ENCODE measurements at places on chromosomes 6 and 20.

DNA sequence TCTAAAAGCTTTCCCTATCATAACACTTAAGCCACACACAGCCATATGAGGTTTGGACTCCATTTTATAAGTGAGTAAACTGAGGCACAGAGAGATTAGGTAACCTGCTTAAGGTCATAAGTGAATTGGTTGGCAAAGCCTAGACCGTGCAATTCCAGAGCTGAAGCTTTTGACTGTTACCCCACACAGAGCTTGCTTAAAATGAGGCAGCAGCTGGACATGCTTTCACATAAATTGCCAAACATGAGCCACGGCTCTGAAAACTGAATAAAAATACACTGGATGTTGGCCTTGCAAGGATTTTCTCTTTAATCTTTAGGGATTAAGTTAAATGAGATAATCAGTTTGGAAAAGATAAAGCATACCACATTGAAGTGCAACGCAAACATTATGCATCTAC lies 2.5 kb downstream of the RIPOR2 start:
- no peak for DNase-seq

DNA sequence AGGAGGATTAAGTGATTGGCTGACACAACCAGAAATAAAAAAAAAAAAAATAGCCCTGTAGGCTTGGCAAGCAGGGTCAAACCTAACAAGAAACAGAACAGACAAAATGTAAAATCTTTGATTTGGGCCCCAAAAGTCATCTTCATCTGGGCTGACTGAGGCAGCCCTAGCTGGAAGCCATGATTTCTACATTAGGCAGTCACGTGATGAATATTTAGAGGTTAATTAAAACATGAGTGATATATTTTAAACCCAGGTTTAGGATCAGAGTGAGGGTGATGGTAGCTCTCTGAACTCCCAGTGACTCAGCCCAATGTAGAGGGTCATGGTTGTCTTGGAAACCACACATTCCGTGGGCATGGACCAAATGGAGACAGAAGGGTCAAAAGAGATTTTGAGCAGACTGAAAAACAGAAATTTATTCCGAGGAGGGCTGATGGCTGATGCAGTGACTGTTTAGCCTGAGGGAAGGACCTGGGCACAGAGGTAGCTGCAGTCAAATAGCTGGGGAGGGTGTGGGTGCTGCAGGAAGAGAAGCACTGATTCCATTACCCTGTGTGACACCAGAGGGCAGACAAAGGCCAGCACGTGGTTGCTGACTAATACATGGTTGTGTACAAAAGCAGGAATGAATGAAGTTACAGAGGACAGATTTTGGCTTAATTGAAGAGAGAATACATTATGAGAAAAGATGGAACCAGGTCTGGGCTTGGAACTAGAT lies 573.1 kb upstream of the CHD6 start:
- no peak for DNase-seq

DNA sequence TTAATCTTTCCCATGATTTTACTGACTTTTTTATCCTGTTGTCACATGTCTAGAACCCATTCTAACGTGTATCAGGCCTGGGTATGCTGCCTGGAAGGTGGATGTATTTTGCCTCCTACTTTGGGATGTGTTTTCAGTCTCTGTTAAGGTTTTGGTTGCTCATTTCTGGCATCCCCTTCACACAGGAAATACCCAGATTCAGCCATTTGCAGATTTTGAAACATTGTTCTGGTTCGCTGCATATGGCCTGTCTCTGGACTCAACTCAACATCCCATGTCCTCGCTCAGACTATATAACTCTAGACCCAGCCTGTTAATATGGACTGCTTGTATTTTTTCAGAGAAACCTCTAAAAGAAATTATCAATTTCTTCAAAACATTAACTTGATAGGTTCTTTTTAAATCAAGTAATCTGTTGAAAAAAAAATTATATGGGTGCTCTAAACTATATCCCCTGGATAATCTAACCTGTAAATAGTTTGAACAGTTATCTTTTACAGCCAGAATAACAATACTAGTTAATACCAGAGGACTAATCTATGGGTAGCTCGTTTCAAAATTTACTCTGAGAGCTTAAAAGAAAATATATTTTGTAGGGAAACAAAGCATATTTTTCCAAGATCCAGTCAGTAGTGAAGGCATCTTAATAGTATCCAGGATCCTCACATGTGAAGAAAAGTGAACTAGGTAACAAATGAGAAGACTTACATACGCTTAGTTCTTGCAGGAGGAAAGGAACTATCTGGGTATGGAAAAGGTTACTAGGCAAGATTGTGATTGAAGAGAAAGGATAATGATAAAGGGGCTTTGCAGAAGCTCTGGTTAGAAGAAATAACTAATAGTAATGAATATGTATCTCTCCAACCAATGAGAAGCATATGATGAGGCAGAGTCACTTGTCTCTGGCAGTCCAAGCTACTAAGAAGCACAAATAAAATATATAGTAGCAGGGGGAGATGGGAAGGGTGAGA lies 23.4 kb upstream of the HLA-DQB1 start:
- DNase-seq: peak; percentile 3

- no peak for DNase-seq
Measured at GRCh38 chr6:18792866-18793265, 405.7 kb downstream of the RNF144B start.

DNA sequence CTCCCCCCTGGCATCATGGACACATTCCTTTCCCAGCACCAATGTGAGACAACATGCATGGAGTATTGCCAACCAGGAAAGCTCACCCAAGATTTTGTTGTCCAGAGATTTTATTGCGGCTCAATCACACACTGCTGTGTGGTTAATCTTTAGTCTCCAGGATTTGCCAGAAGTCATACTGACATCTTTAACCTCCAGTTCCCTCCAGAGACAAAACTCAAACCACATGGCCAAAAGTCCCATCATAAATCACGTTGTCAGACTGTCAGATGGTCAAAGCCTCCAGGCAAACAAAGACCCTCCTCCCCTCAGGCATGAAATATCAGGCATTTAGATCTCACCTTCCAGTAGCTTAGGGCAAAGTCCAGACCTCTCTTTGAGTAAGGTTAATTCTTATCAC lies 97.3 kb upstream of the OPRM1 start:
- no peak for DNase-seq

GRCh38 chr6:15440040-15440439 lies 194.2 kb downstream of the JARID2 start:
- no peak for DNase-seq

DNA sequence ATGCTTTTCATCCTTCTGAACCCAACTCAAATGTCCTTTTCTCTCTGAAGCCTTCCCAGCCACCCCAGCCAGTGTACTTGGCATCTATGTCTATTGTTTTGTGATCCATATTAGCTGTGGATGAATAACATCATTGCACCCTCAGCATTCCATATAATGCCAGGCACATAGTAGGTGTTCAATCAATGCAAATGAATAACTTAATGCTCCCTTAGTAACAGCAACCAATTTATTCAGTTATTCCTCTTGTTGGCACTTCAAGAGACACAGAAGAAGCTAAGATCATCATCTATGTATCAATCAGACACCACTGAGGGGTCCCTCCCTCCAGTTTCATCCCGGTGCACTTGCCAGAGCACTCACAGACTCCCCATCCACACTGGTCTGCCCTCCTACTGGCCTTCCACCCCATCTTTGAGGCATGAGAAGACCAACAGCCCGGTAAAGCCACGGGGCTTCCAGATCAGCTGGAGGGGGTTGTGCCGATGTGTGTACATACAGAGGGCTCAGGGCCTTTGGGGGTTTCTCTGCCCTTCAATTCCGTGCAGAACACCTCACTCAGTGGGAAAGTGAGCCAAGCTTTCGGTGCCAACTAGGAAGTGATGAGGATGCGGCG lies 2.4 kb upstream of the TAF8 start:
- no peak for DNase-seq

- no peak for DNase-seq
Measured at GRCh38 chr6:53546281-53546680, 1.4 kb upstream of the GCLC start.

- DNase-seq: no peak
Measured at GRCh38 chr6:17790489-17790888, 83.8 kb upstream of the NUP153 start.

DNA sequence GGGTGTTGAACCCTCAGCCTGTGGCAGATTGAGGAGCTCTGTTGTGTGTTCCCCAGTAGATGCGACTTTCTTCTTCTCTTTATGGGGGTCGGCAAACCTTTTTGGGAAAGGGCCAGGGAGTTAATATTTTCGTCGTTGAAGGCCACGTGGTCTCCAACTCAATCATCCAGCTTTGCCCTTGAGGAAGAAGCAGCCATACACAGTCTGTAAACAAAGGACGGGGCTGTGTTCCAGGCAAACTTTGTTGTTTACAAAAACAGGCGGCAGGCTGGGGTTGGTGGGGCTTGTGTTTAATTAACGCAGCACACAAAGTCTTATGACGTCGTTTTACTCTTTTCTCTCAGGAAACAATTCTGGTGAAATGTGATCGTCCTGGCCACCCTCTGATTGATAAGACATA lies 20.2 kb downstream of the KIF25 start:
- no peak for DNase-seq

DNA sequence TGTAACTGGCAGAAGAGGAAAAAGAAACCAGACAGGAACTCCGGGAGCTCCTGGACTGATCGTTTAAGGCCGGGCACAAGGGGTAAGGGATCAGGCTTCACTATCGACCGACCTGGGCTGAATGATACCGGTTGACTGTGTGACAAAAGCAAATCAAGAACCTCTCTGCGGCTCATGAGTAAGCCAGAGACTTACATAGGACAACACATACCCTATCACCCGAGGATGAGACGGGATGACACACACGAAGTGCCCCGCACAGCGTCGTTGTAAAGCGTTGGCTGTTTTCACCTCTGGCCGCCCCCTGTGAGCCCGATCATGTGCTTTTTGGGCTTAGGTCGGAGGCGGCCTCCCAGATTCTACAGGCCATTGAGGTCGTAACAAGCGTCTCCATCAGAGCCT lies 695 bp upstream of the TGIF2 start:
- DNase-seq: no peak
